Jurkat, Clone E6-1 (cell line): ENCODE measurements at places on chromosomes 12 and 14.

GRCh38 chr12:124474709-124475108, 92.7 kb downstream of the NCOR2 start:
- no peak for DNase-seq

DNA sequence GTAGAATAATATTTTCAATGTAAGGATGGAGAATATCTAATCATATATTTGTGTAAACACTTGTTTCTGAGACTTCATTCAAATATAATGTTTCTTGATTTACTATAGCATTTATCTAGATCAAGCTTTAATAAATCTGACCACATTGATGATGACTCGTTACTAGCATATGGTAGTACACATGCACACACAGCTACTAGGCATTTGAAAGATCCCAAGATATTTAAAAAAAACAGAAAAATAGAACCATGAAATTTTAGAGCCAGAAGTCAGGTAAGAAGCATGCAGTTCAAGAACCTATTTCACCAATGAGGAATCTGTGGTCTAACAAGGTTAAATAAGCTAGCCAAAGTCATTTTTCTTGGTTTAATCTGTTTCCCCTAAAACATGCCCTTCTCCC, 32.0 kb downstream of the DCP1B start:
- no peak for DNase-seq

DNA sequence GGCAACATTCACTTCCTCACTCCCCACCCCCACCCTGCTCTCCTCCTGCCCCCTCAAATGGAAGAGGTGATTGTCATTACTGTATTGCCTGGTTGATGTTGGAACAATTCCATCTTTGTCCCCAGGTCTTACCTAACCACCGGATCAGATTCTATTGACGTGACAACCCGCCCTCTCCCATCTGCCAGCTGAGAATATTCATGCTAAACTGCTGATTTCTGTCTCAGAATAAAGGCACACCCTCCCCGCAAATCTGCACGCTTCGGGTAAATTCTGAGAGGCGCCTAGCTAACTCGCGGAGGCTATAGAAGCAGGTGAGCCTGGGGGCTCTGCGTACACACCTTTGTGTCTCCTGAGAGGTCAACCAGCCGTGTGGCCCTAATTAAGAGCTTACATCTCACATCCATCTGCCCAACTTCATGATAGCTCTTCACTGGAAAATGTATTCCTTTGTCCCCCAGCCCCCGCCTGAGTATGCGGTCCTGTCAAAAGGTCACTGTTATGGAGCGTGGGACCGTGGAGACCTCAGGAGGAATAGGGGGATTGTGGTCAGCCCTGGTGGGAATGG, 1054.3 kb downstream of the VRK1 start:
- DNase-seq: no peak

- no peak for DNase-seq
These were observed 4.3 kb downstream of the CCND2 start for GRCh38 chr12:4277857-4278256.

DNA sequence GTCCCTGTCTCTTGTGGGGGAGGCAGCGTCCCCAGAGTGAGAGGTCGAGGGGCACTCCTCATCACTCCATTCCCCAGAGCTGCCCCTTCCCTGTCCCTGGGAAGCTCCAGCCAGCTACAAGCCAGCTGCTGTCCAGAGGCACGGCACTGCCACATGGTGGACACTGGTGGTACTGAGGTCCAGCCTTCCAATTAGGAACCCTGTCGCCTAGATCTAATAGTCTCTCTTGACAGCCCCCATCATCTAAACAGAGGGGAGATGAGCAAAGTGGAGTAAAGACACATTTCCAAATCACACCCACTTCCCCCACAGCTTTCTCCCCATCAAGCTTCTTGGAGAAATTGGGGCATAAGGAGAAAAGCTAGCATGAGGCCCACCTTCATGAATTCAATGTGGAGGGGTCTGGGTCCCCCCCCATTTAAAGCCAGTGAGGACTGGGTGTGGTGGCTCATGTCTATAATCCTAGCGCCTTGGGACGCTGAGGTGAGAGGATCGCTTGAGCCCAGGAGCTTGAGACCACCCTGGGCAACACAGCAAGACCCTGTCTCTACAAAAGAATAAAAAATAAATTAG, 2.1 kb upstream of the INHBE start:
- DNase-seq: no peak

- DNase-seq: no peak
These were observed 259.0 kb upstream of the E2F7 start for GRCh38 chr12:77324416-77324762.

- DNase-seq: no peak
These were observed 33.2 kb downstream of the MARK3 start for GRCh38 chr14:103418481-103418818.

- no peak for DNase-seq
These were observed 1.4 kb downstream of the NYNRIN start for GRCh38 chr14:24399999-24400718.

DNA sequence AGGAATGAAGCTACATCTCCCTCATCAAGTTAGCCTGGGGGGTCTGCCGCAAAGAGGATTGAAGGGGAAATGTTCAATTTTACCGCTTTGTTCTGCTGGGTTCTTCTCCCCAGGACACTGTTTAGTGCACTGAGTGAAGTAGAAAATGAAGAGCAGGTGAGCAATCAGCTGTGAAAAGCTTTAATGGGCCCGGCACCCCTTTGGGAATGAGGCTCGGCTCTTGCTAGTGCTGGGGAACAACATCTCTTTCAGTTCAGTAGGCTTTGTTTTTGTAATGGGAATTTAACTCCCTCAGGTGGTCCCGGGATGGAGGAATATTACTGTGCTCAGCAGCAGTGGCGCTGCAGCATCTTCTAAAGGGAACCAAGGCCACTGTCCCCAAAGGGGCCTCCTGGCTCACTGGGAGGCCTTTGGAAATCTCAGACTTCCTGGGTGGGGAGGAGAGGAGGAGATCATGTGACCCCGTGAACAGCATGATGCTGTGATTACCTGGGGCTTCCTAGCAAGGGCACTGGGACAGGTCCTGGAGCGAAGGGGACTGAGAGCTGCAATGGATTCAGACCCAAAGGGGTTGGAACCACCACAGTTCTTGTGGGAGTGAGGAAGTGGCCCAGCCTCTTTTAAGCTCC, 85.2 kb upstream of the MAX start:
- no peak for DNase-seq

DNA sequence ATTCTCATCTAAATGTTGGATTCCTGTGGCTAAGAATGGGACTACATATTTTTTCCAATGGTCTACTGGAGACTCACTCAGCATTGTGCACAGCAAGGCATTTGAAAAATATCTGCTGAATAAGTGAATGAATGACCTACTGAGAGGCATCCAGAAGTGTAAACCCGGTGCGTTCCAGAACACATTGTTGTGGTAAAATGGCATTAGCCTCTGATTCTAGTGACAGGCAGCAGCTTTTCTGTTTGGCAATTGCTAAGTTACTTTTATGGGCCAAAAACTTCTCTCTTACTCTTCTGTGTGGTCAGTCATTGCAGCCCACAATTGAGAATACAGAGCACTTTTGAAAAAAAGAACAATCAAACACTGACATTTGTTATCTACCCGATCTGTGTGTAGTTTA, 36.5 kb downstream of the WIF1 start:
- no peak for DNase-seq

DNA sequence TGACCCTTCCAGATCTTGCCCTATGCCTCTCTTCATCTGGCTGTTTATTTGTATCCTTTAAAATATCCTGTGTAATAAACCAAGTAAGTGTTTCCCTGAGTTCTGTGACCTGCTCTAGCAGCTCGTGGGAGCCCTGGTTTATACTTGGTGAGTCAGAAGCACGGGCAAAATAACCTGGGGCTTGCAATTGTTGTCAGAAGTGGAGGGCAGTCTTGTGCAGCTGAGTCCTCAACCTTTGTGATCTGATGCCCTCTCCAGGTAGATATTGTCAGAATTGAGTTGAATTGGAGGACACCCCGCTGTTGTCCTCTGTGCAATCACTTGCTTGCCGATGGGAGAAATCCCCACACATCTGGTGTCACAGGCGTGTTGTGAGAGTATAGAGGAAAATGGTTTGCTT, 62.5 kb upstream of the PRICKLE1 start:
- no peak for DNase-seq

GRCh38 chr14:73553845-73554244, 4.9 kb downstream of the HEATR4 start:
- no peak for DNase-seq

GRCh38 chr14:103008768-103009357, 48.5 kb downstream of the CDC42BPB start:
- peak; percentile 5 for DNase-seq

- DNase-seq: no peak
These were observed 319.9 kb downstream of the AEBP2 start for GRCh38 chr12:19759227-19759626.

GRCh38 chr12:132067182-132067581, 76.9 kb downstream of the DDX51 start:
- no peak for DNase-seq

DNA sequence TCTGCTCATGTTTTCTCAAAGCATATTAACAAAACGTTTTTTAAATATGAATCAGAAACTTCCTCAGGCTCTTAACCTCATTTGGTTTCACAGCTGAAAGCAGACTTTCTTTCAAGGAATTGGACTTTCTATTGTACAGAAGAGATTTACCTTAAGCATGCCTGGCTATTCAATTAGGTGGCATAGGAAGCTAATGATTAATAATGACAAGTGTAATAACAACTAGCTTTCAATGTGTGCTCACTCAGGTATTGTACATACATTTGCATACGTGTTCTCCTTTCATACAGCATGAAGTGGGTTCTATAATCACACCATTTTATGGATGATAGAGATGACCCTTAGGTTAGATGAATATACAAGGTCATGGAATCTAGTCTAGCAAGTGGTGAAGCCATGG, 115.7 kb downstream of the ANO6 start:
- DNase-seq: no peak

DNA sequence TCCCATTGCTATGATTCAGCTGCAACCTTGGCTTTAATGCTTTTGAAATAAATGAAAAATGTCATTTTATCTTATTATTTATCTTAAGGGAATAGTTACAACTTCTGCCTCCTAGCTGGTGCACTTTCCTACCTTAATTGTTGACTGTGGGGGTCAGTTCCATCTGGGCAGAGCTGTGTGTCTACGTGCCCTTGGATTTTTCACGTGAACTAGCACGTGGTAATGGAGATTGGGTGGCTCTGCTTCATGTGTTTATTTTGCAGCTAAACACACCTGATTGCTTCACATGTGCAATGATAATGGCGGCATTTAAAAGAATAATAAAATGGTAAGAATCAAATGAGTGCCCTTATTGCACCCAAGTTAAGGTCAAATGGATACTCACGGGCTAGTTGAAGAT, 10.6 kb upstream of the PELI2 start:
- no peak for DNase-seq

GRCh38 chr12:78060186-78060585, 229.5 kb downstream of the NAV3 start:
- DNase-seq: no peak

DNA sequence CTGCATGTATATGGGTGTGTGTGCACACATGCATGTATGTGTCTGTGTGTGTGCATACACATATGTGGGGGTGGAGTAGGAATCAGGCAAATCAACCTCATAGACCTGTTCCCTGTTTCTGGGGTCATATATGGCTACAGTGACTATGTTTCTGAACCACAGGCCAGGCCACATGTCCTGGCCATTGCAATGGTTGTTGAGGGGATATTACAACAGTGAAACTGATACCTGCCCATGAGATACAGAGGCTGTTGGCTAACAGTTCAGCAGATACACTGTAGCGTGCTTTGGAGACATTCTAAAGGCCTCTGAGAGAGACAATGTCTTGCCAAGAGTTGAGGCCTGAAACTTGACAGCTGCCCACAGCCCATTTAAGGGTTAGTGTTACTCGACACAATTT, 47.3 kb upstream of the FOS start:
- no peak for DNase-seq

DNA sequence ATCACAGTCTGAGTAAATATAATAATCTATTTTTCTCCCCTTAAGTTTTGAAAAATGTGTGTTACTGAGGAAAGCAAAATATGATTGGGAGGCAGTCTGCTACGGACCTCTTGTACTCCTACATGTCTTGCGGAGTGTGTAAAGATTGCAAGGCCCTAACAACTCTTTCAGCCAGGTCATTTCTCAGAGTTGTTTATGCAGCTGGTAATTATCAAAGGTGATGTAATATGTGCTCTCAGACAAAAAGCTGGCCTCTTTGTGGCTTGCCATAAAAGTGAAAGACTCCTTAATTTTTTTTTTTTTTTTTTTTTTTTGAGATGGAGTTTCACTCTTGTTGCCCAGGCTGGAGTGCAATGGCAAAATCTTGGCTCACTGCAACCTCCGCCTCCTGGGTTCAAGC, 40.5 kb upstream of the MON2 start:
- no peak for DNase-seq

DNA sequence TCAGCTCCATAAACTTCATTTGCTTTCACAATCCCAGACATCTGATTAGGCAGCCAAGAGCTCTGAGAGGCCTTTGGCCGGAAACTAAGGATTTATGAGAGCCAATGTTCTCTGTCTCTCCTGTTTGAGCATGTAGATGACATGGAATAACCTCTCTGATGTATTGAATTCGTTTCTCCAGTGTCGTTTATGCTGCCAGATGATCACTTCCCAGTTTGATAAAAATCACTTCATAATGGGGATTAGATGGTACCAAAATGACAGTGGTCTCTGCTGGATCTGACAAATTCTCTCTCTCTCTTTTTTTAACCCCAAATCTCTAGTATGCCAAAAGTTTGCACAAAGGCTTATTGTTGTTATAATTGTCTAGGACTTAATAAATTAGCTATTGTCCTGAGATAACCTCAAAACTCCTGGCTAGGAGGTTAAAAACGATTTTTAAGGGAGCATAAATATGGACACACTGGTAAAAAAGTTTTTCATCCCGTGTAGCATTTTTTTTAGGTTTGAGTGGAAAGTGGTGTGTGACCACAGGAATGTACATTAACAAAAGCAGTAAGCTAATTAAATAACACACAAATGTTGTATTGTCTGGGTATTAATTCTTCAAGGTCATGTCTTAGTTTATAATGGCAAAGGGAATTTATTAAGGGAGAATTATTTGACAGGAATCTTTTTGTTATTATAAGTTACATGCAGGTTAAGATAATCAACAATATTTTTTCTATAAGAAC, 82.6 kb upstream of the USP44 start:
- DNase-seq: no peak

DNA sequence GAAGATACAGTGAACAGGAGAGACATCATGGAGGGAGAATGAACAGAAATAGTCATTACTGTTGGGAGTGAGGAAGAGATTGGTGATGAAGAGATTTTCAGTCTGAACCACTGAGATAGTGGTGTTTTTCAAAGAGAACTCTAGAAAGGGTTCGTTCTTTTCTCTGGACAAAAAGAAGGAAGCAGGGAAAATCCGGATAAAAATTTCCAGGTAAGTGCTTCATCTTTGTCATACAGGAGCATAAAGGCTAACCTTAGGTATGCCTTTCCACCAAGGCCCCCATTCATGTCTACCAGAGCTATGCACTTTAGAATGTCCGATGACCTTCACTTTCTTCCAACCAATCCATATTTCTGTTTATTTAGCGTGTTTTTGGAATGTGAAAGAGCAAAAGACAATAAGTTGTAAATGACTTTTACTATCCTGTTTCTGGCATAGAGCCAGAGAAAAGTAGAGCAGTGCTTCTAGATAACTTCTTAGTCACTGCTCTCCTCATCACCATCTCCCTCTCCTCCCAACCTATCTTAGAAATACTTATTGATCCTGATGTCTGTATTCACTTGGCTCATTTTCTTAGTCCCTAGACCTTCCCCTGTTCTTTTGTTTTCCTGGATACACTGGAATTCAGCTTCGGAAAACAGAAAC, 116.5 kb downstream of the TTC6 start:
- no peak for DNase-seq
